Stimulated activated CD4-positive, alpha-beta T cell treated with anti-CD3 and anti-CD28 coated beads, Interleukin-1b, Interleukin-23, amount 100 ng/mL, for 24 hours (primary cell): ENCODE measurements at places on chromosomes 16 and 17.

DNA sequence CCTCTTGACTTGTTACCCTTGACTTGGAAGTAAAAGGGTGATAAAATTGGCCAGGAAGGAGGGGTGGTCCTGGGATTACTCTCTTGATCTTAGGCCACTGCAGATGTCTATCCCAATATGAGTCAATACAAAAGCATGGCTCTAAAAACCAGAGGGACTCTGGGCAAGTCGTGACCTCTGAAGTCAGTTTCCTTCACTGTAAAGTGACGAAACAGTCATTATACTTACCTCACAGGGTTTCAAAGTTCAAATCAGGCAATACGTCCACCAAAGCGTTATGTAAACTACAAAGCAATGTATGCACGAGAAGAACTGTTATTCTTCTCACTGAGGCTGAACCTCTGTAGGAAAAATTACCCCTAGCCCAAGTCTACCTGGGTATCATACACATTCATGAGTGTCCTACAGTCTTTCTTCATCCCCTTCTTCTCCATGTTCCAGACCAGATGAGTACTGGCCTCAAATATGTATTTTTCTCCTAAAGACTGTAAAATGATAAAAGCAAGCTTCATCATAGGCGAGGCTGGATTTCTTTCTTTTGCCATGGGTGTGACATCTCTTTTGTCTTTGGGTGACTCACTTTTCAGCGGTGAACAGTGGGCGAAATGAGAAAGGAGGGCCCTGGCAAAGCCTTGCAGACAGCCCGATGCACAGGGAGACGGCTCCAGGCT, 34.5 kb upstream of the CLEC18B start:
- no peak for DNase-seq

DNA sequence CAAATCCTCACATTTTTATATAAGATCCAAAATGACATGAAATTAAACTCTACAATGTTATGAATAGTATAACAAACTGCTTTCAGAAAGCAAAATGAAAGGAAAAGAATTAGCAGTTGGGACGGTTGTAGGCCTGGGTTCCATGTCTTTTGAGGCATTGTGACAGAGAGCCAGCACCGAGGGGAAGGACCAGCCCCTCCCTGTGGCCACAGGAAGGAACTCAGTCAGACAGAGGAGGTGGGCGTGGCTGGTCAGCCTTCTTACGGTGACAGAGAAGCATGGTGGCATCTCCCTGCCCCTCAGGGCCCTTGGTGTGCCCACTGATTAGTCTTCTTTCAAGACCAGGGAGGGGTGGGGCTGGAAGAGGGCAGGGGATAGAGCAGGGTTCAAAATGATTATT, 5.7 kb downstream of the ZNF319 start:
- peak; percentile 21 for DNase-seq

- no peak for DNase-seq
These were observed 4.9 kb upstream of the KREMEN2 start for GRCh38 chr16:2959206-2959605.

DNA sequence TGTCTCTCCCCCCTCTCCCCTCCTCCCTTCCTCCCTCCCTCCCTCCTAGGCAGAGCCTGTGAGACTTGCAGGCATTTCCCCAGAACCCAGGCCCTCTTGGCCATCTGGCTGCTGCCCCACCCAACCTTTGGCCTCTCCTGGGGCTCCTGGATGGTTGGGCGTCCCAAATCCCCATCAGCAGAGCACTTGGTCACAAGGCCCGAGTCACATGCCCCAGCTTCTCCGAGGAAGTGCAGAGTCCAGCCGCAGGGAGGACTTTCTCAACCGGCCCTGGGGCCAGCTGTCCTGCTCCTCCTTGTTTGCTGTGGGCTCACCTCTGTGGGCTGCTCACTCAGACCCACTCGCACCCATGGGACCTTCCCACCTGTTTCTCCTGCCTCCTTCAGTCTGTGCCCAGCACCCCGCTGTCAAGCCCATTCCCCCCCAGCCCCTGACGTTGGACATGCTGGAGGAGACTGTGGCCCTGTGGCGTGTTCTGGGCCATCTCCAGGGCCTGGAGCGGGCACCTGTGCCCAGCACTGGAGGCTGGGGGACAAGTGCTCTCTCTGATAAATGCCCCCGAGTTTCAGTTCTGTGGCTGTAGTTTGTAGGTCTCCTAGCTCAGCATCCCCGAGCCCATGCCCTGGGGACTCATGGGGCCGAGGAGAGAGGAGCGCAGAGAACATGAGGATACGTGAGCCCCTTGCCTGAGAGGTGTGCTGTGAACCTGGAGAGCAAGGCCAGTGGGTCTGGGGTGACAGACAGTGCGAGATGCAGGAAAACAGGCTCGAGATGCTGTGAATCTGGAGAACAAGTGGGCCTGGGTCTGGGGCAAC, 42.3 kb upstream of the ZNF750 start:
- DNase-seq = no peak

GRCh38 chr17:9635340-9635739, 10.0 kb upstream of the USP43 start:
- DNase-seq = no peak

- peak; percentile 64 for DNase-seq
These were observed 40.7 kb downstream of the ZDHHC7 start for GRCh38 chr16:84970447-84971127.

DNA sequence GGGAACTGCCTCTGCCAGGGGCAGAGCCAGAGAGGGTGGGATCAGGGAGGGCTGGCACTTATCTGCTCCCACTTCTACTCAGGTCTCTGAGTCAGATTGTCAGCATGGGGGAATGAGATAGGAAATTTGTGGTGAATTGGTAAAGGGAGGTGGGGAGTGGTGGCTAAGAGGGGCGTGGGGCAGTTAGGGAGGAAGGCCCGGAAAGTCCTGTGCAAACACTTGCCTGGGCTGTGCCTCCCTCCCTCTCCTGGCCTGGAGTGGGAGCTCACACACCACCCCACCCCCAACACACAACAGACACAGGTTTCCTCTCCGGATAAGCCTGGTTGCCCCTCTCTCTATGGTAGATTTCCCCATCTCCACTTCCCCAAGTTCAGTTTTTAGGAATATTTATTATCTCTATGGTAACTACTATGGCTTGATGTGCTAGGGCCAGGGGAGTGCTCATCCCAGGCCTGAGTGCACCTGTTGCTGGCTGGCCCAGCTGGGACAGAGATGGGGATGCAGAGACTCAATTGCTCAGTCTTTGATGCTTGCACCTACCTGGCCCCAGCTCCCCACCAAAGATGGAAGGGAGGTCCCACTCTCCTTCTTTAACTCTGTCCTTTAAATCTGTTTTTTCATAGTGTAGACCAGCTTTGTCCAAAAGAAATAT, 2.7 kb downstream of the SPNS2 start:
- DNase-seq = no peak

- DNase-seq = peak; percentile 9
These were observed 77.5 kb upstream of the N4BP1 start for GRCh38 chr16:48687421-48688038.

DNA sequence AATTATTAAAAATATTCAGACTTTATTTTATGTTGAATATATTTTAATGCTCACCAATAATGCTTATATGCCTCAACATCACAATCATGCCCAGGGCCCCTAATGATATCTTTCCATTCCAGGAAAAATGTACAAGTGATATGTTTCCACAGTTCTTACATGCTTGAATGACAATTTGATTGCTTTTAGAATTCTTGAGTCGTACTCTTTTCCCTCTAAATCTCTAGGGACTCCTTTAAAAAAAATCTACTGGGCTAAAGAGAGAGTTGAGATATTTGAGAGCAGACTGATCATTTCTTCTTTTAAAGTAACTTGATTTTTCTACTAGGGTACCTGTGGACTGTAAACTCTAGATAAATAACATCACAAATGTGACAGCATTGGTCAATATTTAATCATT, 18.2 kb upstream of the HLF start:
- DNase-seq = no peak

DNA sequence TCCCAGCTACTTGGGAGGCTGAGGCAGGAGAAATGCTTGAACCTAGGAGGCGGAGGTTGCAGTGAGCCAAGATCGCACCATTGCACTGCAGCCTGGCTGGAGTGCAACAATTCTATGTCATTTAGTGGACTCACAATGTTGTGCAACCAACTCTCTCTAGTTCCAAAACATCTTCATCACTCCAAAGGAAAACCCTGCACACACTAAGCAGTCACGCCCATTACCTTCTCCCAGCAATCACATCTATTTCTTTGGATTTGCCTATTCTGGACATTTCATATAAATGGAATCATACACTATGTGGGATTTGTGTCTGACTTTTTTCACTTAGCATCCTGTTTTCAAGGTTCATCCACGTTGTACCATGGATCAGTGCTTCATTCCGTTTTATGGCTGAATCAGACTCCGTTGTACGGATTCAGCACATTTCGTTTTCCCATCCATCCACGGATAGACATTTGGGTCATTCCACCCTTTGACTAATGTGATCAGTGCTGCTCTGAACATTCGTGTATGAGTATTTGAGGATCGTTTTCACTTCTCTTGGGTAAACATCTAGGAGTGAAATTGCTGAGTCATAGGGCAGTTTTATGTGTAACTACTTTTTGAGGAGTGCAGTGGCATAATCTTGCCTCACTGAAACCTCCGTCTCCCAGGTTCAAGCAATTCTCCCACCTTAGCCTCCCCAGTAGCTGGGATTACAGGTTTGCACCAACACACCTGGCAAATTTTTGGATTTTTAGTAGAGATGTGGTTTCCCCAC, 45.4 kb upstream of the EMP2 start:
- no peak for DNase-seq

GRCh38 chr17:8670421-8670820, 39.9 kb upstream of the MYH10 start:
- DNase-seq = no peak

DNA sequence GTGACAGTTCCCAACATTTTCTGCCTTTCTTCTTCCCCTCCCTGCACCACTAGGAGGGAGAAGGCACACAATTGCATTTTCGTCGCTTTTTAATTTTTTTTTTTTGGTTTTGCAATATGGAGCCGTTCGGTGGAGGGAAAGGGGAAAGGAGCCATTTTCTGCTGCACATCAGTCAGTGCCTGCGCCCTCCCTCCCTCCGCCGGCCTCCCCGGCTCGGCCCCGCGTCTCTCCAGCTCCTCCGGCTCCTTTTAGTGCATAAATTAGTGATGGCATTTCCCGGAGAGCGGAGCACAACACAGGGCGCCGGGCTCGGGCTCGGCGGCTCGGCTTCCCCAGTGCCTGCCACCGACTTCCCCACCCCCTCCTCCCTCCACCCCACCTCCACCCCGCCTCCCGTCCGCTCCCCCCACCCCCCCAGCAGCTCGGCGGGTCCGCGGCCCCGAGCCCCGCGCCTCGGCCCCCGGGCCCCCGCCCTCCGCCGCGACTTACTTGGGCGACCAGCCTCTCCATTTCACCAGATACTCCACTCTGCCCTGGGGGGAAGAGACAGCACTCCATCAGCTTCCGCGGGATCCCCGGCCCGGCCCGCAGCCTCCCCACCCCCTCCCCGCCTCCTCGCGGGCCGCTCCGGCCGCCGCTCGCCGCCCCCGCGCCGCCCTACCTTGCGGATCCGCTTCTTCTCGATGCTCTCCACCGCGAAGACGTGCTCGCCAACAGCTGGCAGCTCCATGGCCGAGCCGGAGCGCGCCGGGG, 542 bp downstream of the CBX4 start:
- DNase-seq = no peak

DNA sequence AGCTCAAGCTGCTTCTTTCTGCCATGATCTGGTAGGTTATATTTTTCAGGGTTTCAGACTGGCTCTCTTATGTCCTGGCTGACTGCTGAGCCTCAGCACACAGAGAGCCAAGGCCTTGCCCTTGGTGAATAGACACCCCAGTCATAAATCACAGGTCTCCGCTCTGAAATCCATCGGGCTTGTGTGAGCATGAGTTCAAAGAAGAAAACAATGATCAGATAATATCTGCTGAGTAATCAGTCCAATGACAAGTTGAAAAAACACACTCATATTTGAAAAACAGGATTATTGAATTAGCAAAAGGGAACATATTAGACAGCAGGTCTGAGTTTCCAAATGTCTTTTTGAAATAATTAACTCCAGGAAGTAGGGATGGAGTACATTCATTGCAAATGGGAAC, 51.1 kb upstream of the NDRG4 start:
- no peak for DNase-seq

GRCh38 chr16:80693553-80693952, 110.8 kb downstream of the CDYL2 start:
- DNase-seq = no peak

DNA sequence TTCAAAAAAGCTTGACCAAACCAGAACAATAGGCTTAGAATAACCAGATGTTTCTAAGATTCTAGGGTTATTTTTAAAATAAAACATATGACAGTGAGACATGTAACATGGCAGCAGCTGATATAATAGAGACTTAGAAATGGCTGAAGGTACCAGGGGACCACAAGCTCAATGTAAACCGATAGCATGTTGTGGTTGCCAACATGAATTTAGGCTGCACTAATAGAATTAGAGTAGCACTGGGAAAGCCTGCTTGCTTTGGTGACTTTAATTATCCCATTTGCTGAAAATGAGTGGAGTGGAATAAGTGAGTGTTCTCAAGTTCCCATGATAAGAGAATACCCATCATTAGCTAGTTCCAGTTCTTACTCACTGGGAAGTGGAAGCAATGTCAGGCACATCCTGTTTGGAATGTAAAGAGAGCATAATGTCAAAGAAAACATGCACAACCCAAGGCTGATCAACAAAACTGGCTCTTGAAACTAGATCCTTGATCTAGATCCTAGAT, 621.2 kb upstream of the CDH5 start:
- no peak for DNase-seq

DNA sequence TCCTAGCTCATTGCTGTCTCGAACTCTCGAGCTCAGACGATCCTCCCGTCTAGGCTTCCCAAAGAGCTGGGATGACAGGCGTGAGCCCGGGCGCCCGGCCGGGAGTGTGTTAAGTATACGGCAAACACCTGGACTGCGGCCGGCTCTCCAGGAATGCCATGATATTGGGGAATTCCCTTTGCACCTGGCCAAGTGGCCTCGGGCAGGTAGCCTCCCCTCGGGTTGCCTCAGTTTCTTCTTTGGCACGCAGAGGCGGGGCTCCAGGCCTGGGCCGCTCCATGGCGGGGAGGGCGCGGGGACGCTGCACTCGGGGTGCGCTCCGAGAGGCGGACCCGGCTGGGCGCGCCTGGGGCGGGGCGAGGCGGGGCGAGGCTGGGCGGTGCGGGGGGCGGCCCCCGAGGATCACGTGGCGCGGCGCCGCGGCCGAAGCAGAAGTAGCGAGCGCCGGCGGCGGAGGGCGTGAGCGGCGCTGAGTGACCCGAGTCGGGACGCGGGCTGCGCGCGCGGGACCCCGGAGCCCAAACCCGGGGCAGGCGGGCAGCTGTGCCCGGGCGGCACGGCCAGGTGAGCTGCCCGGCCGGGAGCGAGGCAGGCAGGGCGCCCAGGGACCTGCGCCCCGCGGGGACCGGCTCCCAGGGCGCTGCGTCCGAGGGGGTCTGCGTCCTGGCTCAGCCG, at the start of gene PLCG2:
PLCG2 (plus strand) TSS at position 431 of the 675 bp plus-strand sequence. CDS start 6,699 bp downstream, outside the sequence.
- DNase-seq = peak; percentile 57

GRCh38 chr17:47983492-47984223, 12.7 kb downstream of the CDK5RAP3 start:
- DNase-seq = no peak
